ENCODE measurements at places on chromosomes 2 and 18.

GRCh38 chr2:69545477-69545932 is 98.0 kb downstream of the AAK1 start:
- no peak for DNase-seq

GRCh38 chr2:205848601-205849000 is 166.3 kb downstream of the NRP2 start:
- no peak for DNase-seq

DNA sequence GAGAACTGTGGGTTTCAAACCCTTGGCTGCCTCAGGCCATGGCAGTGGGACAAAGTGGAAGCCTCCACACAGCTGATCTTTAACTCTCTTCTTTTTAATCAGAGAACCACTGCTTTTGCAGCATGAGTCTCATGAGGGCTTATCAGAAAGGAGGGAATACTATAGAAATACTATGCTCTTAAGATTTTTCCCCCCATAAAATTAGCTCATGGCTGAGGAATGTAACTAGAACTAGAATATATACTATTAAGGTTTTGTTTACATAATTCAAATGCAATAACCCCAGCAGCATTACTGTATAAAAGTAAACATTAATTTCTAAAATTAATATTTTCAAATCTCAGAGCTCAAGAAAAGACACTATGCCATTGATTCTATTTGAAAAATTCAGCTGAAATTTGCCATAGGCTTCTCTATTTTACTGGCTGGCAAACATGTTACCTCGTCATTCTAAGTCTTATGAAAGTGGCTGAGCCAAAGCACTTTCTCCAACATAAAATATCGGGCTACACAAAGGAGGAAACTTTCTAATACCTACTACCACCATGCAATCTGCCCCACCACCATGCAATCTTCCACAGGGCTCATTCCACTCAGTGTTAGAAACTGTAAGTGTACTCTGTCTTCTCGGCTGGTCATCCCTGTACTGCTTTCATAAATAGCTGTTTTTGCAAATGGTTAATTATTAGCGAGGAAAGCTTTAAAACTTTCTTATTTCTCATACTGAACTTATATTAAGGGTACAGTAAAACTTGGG is 42.5 kb downstream of the WDR35 start:
- no peak for DNase-seq

GRCh38 chr2:150612957-150613710 is 125.7 kb upstream of the RND3 start:
- DNase-seq = no peak

GRCh38 chr2:120707816-120708215 is 27.9 kb upstream of the GLI2 start:
- no peak for DNase-seq

DNA sequence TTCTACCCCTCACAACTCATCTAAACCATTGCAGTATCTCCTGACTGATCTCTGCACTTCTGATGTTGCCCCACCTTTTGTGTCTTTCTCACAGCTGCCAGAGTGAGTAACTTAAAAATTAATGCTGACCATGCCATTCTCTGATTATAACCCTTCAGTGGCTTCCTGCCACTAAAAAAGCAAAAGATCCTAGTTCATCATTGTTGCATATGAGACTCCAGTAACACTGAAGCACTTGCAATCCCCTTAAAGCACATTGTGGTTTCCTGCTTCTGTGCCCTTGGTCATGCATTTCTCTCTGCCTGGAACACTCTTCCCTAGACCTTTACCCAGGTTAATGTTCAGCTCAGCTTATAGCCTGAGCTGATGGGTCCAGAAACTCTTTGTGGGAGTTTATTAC is 95.1 kb upstream of the WDSUB1 start:
- no peak for DNase-seq

- DNase-seq = no peak
Measured at GRCh38 chr2:135047300-135047699, at the start of gene MAP3K19. Gene MAP3K19, minus strand, starts transcription at chr2:135047447. Its CDS starts 22,800 bp downstream, at chr2:135024647.

DNA sequence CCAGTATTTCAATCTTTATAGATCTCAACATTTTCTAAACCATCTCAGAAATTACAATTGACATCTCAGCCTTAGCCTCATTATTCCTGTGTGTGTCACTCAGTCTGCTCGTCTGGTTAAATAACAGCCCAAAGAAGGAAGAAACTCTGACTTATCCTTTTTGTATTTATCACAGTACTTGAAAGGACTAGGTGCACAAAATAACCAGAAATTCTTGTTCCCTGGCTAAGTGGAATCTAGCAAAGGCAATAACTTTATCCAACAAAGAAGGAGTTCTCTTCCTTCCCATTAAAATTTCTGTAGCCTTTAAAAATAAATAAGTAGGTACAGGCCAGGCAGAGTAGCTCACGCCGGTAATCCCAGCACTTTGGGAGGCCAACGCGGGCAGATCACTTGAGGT is 139.9 kb upstream of the PID1 start:
- DNase-seq = no peak

DNA sequence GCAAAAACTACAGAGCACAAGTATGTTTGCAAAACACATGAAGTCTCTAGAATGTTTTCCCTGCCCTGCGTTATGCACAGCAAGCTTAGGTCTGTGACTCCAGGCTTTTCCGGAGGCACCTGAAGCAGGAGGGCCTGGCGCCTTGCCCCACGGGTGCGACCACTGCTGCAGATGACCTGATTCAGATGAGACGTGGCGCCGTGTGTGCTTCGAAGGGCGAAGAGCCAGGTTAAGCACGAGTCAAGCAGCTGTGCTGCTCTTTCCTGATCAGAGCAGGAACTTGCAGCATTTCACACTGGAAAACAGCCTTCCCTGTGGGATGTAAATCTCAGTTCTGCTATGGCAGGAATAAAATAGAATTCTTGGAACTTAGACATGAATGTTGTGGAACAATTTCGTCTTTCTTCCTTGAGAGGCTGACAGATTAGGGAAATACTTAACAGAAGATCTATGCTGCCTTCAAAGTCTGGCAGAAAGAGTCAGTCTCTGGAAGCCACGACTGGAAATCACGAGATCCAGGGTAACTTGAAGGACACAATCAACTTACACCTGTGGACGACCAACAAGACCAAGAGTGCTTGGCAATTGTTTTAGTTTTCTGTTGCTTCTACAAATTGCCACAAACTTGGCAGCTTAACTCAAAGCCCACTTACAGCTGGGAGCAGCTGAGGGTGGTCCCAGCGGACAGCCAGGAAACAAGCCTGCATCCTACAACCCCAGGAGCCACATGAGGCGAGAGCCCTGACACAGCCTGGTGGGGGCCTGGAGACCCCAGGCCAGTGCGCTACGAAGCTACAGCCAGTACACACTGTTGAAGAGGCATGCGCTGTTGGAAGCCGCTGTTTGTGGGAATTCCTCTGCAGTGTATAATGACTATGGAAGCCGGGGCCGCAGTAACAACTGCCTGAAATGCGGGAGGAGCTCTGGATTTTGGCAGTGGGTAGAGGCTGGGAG is 42.9 kb downstream of the EIPR1 start:
- no peak for DNase-seq

DNA sequence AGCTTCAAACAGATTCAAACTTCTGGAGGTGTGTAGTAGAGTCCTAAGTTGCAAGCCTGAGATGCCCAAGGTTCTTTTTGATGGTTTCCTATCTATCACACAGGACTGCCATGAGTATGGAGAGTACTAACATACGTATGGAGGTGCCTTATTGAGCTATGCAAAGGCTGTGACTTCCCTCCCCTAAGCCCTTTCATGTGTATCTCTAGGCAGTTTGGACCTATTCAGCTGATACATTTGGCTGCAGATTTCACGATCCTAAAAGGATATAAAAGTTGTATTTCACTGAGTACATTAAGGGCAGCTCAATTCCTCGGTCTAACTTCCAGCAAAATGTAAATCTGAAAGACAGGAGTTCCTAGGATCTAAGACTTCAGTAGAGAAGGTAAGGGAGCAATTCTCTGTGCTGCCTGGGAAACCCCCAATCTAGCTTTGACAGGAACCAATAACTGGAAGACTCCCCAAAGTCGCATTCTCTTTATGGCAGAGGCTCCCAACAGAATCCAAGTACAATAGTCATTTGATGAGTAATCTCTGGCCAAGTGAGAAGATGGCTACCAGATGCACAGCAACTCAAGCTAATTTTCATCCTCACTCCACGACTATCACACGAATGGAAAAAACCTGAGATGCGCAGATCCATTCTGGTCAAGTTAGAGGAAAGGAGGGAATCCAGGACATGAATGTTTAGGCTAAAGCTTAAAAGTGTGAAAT is 83.8 kb downstream of the ATL2 start:
- no peak for DNase-seq

DNA sequence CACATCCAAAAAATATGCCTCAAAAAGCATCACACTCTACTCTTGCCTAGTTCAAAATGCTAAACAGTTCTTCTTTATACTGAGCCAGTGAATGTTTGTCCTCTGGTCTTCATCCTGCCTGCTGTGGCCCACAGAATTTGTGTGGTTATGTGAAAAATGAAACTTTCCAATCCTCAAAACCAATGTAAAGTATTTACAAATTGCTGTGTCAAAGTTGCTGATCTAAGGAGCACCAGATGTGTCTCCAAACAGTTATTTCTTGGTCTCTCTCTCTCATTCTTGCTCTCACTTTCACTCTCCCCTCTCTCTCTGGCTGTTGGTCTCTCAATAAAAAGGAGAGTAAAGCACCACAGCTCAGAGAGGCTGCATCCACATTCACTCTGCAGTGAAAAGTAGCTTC is 23.0 kb downstream of the EPHA4 start:
- DNase-seq = no peak

DNA sequence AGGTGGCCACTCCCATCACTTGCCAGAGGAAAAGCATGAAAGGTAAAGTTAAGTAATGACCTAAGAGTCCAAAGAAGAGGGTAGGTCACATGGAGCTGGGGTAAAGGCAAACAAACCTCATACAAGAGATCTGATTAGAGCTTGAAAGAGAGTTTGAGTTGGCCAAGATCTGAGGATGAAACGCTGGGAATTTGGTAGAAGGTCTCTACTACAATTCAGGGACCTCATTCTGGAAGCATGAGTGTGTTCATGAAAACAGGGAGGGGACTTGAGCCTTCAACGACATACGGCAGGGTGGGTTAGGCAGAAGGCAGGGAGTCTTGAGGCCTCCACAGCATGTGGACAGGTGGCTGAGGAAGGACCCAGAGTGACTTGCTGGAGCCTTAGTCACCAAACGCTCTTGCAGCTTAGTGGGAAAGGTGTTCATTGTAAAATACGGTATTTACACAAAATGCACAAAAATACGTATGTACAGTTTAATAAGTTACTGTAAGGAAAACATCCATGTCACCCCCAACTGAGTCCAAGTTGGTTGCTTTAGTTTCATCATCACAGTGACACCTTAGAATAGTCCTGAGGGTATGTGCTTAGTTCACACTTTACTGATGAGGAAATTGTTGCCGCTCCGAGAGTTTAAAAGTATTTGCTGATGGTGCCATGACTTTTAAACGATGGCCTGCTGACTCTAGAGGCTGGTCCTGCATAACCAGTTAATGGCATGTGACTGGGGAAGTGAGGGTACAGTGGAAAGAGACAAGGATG is 5.0 kb upstream of the FARP2 start:
- no peak for DNase-seq

DNA sequence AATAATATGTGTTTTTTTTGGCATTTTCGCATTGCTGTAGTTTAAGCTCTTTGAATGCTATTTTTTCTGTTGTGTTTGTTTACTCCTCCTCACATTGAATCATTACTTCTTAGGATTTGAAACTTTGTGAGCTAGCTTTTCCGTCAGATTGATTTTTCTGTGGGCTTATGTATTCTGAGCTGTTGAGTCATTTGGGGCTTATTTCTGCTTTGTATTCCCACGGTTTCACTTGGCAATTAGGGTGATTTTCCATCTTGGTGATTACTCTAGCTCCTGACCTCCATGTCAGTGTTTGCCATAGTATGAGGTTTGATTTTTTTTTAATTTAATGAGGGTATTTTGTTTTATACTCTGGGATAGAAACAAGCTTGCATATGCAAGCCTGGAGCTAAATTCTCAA is 200.0 kb downstream of the CCDC102B start:
- DNase-seq = no peak

GRCh38 chr2:155125585-155126230 is 427.2 kb downstream of the KCNJ3 start:
- no peak for DNase-seq

- DNase-seq = no peak
Measured at GRCh38 chr2:234789556-234790325, 162.1 kb upstream of the SH3BP4 start.
